Activated B cell treated with CpG ODN at 0.5 μM for 24 hours (primary cell): ENCODE measurements at places on chromosomes 7 and 10.

DNA sequence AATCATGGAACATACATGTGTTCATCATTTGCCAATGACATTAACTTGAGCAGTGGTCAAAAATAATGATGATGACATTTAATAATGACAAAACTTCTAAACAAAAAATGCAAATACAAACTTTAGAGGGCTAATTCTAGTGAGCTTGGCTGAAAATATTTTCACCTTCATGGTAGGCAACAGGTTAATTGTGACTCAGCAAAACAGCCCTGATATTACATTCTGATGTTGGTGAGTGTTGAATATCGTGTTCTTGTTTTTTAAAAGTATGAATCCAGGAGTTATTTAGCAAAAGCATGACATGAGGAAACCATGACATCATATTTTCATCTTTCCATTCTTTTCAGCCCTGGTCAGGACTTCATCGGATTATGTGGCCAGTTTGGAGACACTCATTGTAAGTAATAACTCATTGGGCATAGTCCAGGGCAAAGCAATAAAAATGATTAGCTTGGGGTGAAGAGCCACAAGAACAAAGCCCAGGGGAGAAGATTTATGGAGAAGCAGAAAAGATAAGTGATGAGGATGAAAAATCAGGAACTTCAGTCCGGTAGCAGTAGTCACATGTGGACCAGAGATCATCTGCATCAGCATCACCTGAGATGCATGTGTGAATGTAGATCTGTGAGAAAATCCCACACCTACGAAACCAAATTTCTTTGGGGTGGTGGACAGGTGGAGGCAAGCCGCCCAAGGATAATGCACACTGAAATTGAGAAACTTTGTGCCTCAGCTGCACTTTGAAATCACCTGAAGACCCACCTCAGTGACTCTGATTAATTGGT lies 46.8 kb upstream of the PRKAR2B start:
- DNase-seq = no peak

GRCh38 chr10:38047666-38048065 lies 37.2 kb downstream of the ZNF33A start:
- no peak for DNase-seq

DNA sequence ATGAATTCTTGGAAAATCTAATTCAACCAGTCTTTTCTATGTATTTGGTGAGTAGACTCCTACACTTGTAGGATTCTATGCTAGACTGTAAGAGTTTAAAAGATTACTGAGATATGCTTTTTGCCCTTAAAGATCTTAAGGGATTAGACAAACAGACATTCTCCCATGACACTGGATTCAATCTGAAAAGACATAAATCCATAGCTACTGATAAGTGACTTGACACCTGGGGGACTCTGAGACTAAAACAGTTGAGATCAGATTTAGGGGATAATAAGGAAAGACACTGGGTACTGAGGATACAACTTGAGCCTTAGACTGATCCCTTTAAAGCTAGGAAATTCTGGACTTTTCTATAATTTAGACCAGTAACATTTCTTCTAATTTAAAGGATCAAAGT lies 1233.4 kb downstream of the XPNPEP1 start:
- DNase-seq = no peak

- DNase-seq = no peak
Observed at GRCh38 chr10:69685802-69686585, 55.9 kb downstream of the FAM241B start.

DNA sequence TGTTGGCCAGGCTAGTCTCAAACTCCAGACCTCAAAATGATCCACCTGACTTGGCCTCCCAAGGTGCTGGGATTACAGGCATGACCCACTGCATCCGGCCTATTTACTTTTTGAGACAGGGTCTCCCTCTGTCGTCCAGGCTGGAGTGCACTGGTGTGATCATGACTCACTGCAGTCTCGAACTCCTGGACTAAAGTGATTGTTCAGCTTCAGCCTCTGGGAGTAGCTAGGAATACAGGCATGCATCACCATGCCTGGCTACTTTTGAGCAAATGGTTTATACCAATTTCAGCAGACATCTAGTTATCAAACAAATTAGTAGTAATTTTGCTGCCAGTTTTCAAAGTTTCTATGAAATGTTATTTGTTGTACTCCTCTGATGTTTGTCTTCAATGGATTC lies 2.2 kb upstream of the WAC start:
- DNase-seq = no peak

DNA sequence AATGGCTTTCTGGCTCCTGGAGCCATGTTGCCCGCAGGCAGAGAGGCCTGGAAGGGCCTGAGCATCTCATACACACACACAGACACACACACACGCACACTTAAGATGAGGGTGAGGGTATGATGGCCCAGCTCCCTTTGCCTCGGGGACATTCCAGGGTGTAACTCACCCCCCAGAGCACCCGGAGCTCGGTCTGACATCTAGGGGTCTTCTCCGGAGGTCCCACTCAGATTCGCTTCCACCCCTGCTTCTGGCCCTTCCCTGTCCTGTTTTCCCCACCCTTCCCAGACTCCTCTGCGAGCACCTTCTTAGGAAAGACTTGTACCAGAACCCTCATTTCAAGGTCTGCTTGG lies 304.4 kb downstream of the GRID1 start:
- no peak for DNase-seq

GRCh38 chr7:4115941-4116610 lies 566.0 kb upstream of the FOXK1 start:
- DNase-seq = no peak

DNA sequence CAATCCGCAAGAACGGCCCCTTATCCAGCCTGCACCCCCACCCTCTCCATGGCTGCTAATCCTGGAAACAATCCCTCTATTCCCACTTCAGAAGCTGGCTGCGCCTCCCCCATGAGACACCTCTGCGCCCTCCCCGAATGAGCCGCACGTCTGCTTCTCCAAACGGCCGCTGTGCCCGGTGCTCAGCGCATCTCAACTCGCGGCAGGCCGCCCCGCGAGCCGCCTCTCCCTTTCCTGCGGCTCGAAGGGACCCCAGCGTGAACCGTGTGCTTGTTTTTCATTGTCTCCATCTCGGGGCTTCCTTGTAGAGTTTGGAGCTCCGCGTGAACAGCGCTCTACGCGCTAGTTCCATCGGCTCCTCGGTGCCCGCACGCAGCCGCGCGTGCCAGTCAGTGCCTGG lies 20.8 kb upstream of the FXYD4 start:
- no peak for DNase-seq

DNA sequence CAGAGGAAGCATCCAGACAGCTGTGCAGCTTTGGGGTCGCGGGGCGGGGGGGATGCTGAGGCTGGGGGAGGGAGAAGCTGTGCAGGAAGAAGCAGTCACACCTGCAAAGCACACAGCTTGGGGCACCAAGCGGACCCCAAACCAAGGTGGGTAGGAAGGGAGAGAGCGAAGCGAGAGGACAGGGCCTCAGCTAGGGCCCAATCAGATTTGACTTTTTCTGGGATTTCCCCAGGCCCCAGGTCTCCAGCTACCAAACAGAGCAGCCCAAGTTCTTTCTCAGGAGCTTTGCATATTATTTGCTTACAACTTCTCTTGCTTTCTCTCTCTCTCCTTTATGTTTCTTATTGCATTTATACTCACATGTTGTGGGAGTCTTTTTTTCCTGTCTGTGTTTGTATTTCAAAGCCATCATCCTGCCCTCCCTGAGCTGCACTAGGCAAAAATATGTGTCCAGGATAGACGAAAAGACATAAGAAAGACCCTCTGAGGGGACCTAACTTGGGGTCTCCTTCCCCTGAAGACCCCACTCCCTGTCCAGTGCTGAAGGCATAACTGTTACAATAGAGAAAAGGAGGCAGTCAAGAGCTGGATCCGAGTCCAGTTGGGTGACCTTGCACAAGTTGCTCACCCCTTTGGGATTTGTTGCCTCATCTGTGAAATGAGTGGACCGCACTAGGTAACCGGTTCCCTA lies 50.6 kb upstream of the SMNDC1 start:
- DNase-seq = peak; percentile 53

DNA sequence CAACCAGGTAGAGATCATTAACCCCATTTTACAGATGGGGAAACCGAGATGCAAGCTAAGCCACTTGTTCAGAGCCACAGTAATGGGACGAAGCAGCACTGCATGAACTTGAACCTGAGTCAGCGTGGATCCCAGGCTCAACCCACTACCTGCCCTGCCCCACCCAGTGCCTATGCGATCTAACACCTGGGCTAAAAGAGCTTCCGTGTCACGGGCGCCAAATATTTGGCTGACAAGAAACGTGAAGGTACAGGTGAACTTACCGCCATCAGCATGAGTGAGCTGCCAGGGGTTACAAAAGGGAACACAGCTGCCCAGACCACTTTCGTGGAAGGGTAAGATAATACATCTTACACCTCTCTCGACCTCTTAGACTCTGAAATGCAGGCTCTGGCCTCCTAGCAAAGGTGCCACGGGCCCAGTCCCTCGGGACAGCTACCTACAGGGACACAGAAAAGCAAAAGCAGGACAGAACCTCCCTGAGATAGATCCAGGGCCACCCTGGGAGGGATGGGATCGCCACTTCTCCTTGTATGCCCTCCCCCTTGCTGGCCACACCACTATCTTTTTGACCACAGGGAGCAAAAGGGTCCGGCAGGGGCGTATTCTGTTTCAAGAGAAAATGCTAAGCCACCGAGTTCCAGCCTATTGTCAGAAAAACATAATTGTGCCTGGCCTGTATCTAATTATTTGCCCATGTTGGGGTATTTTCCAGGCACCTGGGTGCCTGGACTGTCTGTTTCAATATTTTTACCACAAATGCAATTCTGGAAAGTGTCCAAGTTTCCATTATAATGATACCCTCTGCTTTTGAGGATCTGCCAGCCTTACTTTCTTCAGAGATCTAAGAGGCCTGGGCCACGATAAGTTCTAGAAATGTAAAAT lies 6.4 kb downstream of the CHST15 start:
- DNase-seq = no peak

- DNase-seq = no peak
Observed at GRCh38 chr10:112966194-112966855, 16.3 kb downstream of the TCF7L2 start.

GRCh38 chr10:324593-324992 lies 189.3 kb downstream of the ZMYND11 start:
- DNase-seq = no peak

DNA sequence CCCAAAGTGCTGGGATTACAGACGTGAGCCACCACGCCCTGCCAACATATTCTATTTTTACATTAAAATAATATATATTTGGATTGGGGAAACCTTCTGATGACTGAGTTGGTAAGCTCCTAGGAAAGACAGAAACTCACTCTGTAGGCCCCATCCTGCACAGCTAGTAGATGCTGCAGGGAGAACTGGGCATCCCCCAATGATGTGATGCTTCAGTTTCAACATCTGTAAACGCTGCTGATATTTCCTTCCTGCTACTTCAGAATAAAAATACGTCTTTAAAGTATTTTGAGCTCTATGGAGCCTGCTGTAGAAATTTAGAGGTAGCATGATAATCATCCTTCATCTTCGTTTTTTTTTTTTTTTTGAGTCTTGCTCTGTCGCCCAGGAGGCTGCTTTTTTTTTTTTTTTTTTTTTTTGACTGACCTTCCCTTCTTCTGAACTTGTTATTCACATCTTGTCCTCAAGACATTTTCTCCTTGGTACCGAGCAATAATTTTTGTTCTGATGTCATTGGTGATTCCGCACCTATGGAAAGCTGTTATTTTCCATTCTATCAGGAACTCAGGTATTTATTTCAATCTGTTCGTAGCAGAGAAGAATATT lies 21.8 kb upstream of the INPP5F start:
- DNase-seq = no peak

DNA sequence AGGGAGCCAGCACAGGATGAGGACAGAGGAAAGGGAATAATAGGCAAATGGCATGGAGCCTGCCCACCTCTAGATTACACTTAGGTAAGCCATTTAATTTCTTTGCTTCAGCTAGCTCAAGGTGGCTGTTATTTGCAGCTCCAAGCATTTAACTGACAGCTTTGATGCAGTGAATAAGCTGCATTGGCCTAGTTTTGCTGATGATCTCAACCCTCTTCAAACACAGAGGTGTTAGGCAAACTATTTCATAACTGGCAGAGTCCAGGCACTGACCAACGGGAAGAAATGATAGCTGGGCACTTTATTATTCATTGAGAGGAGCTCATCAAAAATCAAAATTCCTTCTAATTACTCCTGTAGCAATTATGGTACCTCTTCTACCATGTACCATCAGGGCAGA lies 317.4 kb downstream of the BMPER start:
- no peak for DNase-seq

DNA sequence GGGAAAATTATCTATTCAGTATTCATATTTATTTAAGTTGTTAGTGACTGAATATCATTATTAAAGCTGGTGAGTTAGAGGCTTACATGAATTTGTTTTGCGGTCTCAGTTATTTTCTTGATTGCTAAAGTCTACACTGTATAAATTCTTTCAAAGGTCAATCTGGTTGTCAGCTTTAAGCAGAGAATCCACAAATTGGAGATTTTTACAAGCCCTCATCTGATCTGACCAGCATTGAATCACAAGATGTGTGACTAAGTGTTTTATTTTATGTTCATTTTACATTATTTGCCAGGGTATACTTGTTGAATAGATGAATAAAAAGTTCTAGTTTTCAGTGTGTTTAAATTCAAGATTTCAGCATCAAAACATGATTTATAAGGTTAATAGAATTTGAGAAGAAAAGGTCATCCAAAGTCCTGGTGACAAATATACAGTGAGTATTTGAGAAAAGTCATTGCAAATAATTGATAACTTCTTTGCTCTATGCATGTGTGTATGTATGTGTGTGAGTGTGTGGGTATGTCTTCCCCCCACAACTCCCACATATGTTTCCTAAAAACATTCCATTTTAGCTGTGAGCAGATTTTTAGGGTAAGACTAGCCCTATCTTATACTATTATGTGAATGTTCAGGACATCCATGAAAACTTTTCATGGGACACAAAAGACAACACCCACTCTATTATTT lies 4.4 kb downstream of the SEMA3A start:
- DNase-seq = no peak

- no peak for DNase-seq
Observed at GRCh38 chr10:108346066-108346465, 1181.6 kb upstream of the SORCS1 start.

- no peak for DNase-seq
Observed at GRCh38 chr7:132542895-132543294, 33.4 kb downstream of the PLXNA4 start.

- DNase-seq = no peak
Observed at GRCh38 chr7:149147752-149148653, 750 bp downstream of the ZNF398 start.

- no peak for DNase-seq
Observed at GRCh38 chr7:142174441-142174840, 62.9 kb downstream of the MGAM2 start.

GRCh38 chr7:14233868-14234369 lies 244.5 kb upstream of the ETV1 start:
- no peak for DNase-seq

DNA sequence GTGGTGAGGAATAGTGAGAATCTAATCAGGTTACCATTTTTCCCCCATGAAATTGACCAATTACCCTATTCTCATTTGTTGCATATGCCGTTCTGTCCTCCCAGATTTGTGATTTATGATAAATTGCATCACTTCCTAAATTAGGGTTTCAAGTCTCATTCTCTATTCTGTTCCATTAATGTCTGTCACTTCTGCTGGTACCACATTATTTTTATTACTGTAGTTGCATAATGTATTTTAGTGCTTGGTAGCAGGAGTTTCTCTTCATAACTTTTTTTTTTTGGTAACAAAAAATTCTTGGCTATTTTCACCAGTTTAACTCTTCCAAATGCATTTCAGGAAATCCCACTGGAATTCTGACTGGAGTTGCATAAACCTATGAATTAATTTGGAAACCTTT lies 44.0 kb upstream of the FAM133B start:
- DNase-seq = no peak

- no peak for DNase-seq
Observed at GRCh38 chr10:128318913-128319312, 192.7 kb upstream of the MKI67 start.
